ENCODE measurements at places on chromosomes 1 and 21.

DNA sequence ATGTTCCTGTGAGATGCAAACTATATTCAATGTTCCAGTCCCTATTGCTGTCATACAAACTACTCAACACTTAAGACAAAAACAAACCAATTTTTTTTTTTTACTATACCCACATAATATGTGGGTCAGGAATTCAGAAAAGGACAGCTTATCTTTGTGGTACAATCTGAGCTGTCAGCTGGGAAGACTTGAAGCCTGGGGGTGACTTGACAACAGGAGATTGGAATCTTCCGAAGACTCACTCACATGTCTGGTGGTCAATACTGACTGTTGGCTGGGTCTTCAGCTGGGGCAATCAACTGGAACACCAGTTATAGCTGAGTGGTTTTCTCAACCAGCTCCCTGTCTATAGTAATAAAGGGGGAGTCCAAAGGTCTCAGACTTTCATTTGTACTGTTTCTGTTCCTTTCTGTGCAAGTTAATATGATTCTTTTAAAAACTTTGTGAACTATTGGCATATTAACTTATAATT lies 81.7 kb upstream of the ATP1B1 start:
- peak; percentile 43 for DNase-seq

GRCh38 chr1:154446292-154446691 lies 41.1 kb downstream of the IL6R start:
- no peak for DNase-seq

DNA sequence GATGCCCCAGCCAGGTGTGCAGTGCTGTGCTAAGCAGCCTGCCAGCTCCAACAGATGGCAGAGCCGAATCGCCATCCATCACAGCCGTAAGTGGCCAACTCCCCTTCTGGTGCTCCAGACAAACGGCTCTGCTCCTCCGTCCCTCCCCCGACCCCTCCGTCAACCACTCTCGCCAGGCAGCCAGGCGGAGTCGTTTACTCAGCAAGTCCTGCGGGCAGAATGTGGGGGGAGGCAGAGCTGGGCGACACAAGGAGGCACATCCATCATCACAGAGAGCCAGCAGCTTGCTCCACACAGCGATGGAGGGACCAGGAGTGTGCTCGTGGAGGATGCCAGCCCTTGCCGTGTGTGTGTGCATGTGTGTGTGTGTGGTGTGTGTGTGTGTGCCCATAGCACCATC lies 206.6 kb upstream of the GRIK3 start:
- DNase-seq = no peak

- no peak for DNase-seq
Observed at GRCh38 chr1:94205639-94206038, 31.7 kb downstream of the ARHGAP29 start.

GRCh38 chr1:237799762-237800474 lies 90.8 kb downstream of the ZP4 start:
- DNase-seq = peak; percentile 23

DNA sequence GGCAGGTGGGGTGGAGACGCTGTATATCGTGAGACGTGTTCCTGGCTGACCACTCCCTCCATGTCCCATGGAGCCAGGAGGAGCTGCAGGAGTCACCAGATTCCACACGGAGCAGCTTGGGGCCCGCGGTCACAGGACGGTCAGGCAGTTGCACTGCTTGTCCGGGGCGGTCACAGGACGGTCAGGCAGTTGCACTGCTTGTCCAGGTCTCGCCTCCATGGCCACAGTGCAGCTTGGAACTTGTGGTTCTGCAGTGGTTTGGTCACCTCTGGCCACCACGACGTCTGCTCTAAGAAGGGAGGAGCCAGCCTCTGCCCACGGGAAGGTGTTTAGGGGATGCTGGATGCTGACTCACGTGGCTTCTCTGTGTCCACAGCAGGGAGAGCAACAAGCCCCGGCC lies 33.0 kb downstream of the SLX9 start:
- no peak for DNase-seq

GRCh38 chr1:51644533-51645197 lies 27.8 kb downstream of the OSBPL9 start:
- DNase-seq = no peak

DNA sequence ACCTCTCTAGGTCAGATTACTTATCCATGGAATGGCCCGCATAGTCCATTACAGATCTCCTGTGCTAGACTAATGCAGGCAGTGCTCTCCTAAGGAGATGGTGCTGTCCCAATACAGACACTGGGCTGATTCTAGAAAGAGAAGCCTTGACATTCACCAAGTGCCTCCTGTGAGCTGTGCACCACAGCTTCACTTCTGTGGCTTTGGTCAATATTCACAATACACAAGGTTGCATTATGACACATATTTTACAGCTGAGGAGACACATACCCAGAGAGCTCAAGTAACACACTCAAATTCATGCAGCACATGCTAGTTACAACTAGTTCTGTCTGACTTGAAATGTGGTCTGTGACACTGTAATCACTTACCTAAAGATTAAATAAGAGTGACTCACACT lies 59.4 kb upstream of the LRRC8B start:
- no peak for DNase-seq

DNA sequence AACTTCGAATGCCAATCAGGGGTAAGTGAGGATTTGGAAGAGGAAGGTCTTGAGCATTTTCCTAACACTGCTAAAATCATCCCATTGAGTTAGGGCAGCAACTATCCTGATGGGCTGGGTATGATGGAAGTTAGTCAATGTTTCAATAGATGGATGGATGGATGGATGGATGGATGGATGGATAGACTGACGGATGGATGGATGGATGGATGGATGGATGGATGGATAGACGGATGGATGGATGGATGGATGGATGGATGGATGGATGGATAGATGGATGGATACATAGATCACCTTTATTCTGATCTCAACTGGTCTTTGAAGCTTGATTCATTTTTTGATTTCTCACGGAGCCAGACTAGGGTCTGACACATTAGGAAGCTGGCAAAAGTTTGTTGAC lies 2.3 kb upstream of the CLDN14 start:
- DNase-seq = no peak

DNA sequence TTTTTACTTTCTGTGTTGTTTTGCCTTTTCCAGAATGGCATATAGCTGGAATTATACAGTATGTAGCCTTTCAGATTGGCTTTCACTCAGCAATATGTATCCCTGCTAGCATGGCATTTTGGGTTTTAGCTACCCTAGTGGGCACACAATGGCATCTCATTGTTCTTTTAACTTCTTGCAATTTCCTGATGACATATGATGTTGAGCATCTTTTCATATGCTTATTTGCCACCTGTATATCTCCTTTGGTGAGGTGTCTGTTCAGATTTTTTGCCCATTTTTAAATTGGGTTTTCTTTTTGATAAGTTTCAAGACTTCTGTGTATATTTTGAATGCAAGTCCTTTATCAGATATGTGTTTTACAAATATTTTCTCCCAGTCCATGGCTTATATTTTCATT lies 14.0 kb downstream of the TSEN15 start:
- no peak for DNase-seq

DNA sequence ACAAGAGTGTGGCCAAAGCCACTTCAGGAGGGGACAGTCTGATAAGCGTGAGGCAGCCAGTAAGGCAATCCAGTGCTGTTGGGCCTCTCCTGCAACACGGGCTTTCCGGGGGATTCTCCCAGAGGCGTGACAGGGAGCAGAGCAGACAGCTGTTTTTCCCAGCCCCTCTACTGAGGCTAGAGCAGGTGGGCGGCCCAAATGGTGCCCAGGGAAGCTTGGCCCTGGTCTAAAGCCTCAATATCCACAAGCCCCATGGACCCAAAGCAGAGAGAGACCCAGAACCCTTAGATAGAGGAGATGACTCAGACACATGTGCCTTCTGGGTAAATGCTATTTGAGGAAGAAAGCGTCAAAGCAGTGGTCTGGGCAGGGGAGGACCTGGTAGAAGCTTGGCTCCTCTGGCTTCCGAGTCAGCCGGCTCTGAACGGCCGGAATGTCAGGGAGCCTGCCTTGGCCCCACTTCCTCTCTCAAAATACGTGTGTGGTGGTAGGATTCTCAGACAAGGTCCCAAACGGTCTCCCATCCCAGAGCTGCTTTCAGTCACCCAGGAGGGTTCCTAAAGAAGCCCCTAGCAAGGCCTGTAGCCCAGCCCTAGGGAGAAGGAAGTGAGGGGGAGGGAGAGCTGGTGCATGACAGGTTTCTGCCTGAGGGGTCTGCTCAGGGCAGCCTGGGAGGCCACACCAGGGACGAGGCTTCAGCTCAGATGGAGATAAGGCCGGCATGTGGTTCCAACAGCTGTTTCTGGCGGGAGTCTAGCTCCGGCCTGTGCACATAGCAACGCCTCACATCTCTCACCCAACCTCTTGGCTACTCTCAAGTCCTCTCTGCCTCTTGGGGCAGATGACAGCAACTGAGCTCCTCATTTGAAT lies 28.8 kb downstream of the PIK3C2B start:
- DNase-seq = peak; percentile 72

DNA sequence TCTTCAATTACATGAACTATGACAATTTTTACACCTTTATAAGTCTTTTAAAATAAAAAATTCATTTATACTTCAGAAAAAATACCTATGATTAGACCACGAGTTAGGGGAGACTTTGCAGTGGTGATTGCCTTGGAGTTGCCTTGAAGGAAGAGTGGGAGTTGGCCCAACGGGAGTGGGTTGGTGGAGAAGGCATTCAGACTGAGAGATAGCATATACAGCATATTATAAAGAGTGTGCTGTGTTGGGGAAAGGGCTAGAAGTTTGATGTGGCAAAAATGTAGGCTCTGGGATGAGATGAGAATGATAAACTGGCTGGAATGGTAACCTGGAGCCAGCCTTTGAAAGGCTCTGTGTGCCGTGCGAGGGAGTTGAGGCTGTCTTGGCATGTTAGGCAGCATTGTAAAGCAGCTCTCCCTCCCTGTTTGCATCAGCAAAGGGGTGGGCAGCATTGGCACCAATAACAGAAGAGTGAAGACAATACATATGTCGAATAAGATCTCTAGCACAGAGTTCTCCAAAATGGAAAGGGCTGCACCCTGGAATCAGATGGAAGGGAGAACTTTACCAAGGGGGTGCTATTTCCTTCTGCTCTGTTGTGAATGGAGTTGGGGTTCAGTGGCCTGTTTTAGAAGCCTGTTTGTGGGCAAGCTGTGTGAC lies 24.4 kb downstream of the MPZL1 start:
- DNase-seq = no peak

- no peak for DNase-seq
Observed at GRCh38 chr1:203661572-203661971, 34.9 kb downstream of the ATP2B4 start.

- DNase-seq = no peak
Observed at GRCh38 chr1:100530880-100531487, 7.0 kb upstream of the GPR88 start.

GRCh38 chr1:28552758-28553663 lies at the start of gene TRNAU1AP:
TSS of gene TRNAU1AP (plus strand) at chr1:28553085. CDS start at chr1:28553111, 26 bp downstream.
- DNase-seq = peak; percentile 86

DNA sequence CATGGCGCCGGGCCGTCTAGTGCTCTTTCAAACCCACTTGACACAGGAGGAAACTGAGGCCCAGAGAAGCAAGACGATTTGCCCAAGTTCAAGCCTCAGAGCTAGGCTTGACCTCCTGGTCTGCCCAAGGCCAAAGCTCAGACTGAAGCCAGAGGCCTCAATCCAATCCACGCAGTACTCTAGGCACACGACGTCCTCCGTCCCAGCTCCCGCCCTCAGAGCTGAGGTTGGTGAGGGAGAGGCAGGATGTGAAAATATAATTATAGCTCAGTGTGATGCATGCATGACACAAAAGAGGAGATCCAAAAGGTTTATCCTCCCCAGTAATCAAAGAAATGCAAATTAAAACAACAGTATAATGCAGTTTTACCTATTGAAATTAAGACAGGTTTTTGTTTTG lies 15.5 kb upstream of the ADGRB2 start:
- no peak for DNase-seq

DNA sequence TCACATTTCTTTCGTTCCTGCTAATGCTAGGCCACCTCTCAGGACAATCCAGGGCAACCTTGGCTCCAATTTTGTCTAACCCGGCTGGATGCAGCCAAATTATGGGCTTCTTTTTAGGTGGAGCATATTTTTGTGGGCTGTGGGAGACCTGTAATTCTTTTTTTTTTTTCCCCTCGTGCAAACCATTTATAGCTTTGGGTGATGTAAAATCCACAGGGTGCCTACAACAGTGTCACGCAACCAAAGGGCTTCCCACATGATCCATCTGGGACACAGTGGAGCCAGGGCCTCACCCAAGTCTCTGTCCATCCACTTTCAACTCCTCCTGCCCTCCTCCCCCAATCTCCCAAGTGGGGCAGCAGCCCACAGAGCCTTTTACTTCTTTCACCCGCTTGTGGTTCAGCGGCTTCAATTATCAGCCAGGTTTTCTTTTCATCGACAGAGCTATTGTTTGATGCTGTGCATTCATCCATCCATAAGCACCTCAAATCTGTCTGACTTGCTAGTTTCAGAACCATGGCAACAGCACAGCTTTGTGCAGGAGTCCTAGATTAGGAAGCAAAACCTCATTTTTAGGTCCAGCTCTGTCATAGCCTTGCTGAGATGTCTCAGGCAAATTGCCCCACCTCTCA lies 10.0 kb upstream of the OVAAL start:
- DNase-seq = no peak

GRCh38 chr1:230749150-230749549 lies 2.0 kb downstream of the CAPN9 start:
- DNase-seq = no peak

- no peak for DNase-seq
Observed at GRCh38 chr1:60922304-60922703, 160.1 kb upstream of the NFIA start.

DNA sequence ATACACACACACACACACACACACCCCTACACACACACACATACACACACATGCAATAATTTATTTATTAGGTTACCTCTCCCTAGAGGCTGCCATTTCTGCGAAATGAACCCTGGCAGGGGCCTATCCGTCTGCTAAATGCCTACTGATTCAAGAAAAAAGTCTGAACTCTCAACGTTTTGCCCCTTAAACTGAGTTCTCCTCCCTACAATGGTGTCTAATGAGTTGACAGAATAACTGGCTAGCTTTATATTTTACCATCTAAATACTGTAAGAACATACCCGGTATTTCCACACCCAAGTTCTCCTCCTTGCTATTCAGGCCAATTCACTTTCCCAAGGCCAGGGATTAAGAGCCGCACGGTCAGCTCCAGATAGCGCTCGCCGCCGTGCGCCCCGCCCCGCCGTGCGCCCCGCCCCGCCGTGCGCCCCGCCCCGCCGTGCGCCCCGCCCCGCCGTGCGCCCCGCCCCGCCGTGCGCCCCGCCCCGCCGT lies 339 bp upstream of the RNPC3 start:
- no peak for DNase-seq

GRCh38 chr21:40300300-40300699 lies 433.1 kb downstream of the PCP4 start:
- no peak for DNase-seq

DNA sequence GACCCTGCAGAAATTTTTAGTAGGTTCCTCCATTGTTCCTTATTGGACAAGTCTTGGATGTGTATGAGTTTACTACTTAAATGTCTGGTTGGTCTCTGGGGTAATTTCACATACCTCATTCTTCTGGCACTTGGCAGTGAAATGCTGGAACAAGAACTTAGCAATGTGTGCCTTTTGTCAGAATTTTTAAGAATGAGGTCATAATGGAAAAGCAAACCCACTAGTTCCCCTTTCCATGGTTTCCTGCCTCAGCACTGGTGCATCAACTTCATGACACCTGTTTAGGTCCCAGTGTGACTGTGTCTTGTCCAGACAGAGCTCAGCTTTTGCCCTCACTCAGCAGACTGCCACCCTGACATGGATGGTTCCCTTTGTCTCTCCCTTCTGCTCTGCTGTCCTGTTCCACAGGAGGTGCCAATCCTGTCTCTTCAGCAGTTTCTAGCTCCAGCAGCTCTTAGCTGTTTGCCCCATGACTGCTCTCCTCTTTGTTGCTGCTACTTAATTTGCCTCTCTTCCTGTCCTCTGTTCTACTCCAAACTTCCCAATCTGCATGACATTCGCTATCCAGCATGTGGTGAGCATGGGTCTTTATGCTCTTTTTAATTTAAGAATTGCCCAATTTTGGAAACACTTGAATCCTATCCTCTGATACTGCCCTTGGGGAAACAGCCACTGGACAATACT lies 135.6 kb downstream of the CYYR1 start:
- no peak for DNase-seq
